ENCODE measurements at places on chromosomes 1 and 21.

- no peak for DNase-seq
Observed at GRCh38 chr1:24205345-24206082, 18.4 kb upstream of the IFNLR1 start.

DNA sequence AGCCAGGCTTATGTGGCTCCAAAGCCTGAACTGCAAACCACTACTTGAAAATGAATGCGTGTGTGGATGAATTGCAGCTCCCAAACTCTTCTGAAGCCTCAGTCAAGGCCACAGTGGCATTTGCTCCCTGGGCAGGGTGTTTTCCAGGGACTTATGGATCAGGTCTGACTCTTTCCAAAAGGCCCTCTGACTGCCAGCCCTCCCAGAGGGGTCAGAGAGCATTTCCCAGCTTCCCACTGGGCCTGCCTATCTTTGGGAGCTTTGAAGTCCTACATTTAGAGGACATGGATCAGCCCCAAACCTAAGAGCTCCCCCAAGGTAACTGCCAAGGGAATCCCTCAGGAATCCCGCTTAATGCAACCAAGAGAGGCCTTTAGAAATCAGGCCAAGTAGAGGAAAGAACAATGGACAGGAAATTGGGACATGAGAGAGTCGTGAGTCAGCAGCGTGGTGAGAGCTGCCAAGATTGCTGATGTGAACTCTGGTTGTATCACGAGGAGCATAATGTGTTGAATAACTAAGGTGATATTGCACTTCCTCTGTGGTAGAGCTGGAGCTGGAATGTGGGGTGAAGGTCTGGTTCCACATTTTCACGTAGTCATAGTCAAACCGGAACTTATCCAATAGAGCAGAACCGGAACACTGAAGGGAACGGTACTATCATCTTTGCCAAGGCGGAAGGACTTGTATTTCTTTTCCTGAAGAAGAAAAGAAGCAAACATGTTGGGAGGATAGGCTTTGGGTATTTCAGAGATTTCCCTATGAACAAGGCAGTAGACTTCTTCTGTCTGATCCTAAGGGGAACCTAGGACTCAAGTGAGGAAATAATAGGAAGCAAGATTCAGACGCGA, 99.4 kb upstream of the JUN start:
- peak; percentile 94 for DNase-seq

DNA sequence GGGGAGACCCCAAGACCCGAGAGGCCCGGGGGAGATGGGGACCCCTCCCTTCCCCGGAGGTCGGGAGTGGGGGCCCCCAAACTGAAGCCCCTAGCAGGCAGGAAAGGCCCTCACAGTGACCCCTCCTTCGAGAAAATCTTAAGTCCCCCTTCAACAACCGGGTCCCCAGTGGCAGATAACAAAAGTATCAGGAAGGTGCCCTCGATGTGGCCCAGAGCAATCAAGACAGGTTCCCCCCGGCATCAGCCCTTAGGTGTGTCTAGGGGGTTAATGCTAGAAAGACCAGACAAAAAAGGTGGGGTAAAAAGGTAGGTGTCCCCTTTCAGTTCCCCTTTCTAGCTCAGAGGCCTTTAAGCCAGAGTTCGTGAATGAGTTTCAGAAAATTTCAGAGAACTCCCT, 282 bp upstream of the ECE1 start:
- no peak for DNase-seq

GRCh38 chr1:162676087-162676486, 43.8 kb downstream of the DDR2 start:
- DNase-seq = peak; percentile 81

GRCh38 chr1:207470927-207471326, 16.8 kb downstream of the CR2 start:
- DNase-seq = no peak

- DNase-seq = peak; percentile 60
Observed at GRCh38 chr21:15005391-15005790, 59.4 kb downstream of the NRIP1 start.

DNA sequence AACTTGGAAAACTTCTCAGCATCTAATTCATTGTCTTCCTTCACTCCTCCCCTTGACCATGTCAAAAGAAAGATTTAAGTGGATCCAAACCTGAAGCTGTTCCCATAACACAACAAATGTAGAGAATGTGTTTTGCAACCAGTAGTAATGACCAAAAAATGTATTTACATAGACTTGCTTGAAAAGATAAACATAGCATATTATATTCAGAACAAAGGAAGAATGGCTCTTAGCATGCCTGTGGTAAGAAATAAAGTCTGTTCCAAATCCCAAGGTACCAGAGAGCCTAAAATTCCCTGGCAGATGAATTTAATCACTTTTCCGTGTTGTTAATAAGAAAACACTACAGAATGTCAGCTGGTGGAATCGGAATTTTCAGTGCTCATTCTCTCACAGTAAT, 36.8 kb downstream of the FMO3 start:
- DNase-seq = peak; percentile 91

GRCh38 chr1:210445485-210445884, 116.8 kb downstream of the HHAT start:
- DNase-seq = no peak

GRCh38 chr1:226110249-226111097, 48.0 kb downstream of the H3-3A start:
- peak; percentile 69 for DNase-seq

DNA sequence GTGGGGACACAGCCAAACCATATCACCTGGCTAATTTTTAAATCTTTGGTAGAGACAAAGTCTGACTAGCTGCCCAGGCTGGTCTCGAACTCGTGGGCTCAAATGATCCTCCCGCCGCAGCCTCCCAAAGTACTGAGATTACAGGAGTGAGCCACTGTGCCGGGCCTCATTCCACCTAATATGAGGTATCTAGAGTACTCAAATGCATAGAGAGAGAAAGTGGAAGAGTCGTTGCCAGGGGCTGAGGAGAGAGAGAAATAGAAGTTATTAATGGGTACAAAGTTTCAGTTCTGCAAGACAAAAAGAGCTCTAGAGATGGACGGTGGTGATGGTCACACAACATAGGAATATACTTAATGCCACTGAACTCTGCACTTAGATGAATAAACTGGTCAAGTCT, 119.6 kb downstream of the TOMM20 start:
- no peak for DNase-seq

DNA sequence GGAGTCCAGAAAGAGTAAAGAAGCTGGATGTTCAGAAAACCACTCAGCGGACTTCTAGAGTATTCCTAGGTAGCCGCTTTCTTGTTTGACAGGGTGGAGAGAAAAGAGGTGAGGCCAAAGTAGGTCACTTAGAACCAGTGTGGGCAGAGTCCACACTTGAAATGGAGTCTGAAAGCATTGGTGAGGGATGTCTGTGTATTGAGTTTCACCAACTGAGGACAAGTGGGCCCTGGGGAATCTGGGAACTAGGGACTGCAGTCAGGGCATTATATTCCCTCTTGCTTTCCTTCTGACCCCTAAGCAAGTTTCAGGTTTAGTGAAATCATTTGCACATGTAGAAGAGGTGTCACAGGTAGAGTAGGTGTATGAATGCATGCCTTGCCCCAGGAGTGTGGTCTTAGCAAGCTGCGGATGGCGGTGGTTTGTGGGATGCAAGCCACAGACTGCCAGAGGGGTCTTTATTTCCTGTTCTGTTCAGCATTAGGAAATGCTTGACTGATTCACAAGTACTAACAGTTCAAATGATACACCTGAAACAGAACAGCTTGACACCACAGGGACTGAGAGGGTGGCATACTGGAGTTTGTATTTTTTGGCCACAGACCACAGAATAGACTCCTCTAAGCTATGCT, 1.1 kb upstream of the GNG12 start:
- no peak for DNase-seq

- no peak for DNase-seq
Observed at GRCh38 chr1:61181067-61182038, 99.0 kb downstream of the NFIA start.

GRCh38 chr1:236575523-236575922, 28.8 kb downstream of the HEATR1 start:
- no peak for DNase-seq

- DNase-seq = peak; percentile 29
Observed at GRCh38 chr1:207817778-207818751, 66.2 kb downstream of the CD46 start.

- peak; percentile 42 for DNase-seq
Observed at GRCh38 chr1:172727956-172728603, 69.2 kb downstream of the FASLG start.

- peak; percentile 62 for DNase-seq
Observed at GRCh38 chr1:180881806-180882509, 30.7 kb upstream of the KIAA1614 start.

DNA sequence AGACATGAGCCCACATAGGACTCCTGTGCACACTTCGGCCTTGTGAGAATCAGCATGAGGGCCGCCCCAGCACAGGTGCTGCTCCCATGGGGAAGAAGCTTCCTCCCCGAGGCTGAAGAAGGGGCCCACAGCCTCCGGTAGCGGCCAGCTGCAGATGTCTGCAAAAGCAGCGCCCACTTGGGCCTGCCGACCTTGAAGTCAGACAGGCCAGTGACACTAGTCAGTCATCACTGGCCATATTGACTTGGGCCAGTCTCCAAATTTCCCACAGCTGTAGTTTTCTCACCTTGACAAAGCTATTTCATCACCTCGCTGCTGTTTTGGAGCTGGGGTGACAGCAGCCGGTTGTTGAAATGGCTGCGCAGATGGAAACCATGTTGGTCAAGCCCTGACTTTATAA, 83.0 kb downstream of the RIPK4 start:
- DNase-seq = no peak

- no peak for DNase-seq
Observed at GRCh38 chr1:27372808-27373690, 1.6 kb downstream of the FCN3 start.

GRCh38 chr1:10734375-10734774, 62.1 kb downstream of the CASZ1 start:
- no peak for DNase-seq

DNA sequence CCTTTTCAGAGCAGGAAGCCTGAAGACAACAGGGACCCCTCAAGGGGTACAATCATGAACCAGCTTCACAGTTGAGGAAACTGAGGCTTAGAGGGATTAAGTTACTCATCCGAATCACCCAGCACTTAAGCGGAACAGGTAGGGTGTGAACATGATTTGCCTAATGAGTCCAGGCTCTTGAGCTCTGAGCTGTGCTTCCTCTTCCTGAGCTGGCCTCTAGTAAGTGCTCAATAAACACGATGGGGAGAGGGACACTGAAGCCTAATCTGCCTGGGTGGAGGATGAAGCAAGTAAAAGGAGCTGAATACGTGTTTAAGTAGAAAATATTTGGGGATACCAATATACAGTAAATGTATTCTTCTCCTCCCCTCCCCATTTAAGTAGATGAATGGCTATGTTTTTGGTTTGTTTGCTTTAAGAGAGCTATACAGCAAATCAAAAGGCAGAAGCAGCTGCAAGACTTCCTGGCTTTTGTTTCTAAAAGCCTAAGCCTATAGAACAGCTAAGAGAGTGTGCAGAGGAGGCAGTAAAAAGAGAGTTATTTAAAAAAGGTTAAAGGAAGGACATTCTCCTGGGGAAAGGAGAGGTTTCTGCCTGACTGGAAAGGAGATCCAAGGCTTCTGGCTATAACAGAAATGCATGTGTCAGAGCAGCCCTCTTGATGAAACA, 20.5 kb downstream of the STPG1 start:
- DNase-seq = no peak

- DNase-seq = no peak
Observed at GRCh38 chr1:167689567-167689920, 32.2 kb upstream of the MPZL1 start.

GRCh38 chr1:3194760-3195479, 125.9 kb downstream of the PRDM16 start:
- no peak for DNase-seq

GRCh38 chr1:17998889-17999288, 108.7 kb upstream of the IGSF21 start:
- DNase-seq = peak; percentile 25

GRCh38 chr1:66168467-66168887, 365.5 kb upstream of the SGIP1 start:
- DNase-seq = peak; percentile 53

DNA sequence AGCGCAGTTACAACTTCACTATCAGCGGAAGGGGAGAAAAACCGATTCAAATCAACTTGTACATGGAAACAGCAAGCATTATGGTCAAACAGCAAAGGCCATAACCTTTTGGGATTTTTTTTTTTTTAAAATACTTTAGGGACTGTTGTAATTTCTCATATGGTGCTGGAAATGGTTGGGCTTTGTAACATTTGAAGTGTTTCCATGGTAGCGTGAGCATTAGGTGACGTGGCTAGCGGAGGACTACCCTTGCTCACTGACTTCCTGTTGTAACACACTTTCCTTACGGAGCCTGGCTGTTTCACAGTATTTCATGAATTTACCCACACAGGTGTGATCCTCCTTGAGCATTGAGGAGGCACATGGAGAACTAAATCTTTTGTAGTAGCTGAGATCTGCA, 269.5 kb downstream of the TM2D1 start:
- no peak for DNase-seq

All from EH (cell line).